Lower lobe of right lung (tissue), 2 donors: ENCODE measurements at places on chromosomes 12 and 14. TPM values are rescaled to one million over a fixed set of nuclear protein-coding genes. Genes with fewer than 3 reads are reported as not detected.

DNA sequence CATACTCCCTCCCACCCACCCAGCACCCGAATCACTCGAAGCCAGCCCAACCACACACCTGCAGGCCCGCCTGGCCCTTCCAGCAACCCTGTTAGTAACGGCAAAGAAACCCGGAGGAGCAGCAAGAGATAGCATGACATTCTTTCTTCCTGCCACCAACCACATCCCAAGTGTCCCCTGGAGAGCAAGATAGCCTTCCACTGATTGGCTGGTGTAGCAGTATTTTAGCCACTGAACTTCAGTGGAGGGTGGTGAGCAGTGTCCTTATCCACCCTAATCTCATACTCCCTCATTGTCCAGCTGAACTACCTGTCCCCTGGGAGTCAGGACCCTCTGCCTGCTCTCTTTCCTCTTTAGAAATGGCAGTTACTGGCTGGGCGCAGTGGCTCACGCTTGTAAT lies 769 bp upstream of the SLC39A5 start:
- no peak overlapping the region for H3K4me3 ChIP-seq
- H3K36me3 ChIP-seq = peaks cover 14% of the 10 kb centered on the region
- H3K27ac ChIP-seq = no peak overlapping the region
- no peaks in the 10 kb centered on the region for H3K27me3 ChIP-seq

- no peaks in the 10 kb centered on the region for H3K27me3 ChIP-seq
- H3K4me3 ChIP-seq = no peak overlapping the region
- no peak overlapping the region for H3K27ac ChIP-seq
- no peaks in the 10 kb centered on the region for H3K4me1 ChIP-seq
- no peak for DNase-seq
These were observed 56.1 kb downstream of the KCNJ8 start for GRCh38 chr12:21718403-21718802.

TRPV4 gene
- total RNA-seq = 7.7 TPM

DNA sequence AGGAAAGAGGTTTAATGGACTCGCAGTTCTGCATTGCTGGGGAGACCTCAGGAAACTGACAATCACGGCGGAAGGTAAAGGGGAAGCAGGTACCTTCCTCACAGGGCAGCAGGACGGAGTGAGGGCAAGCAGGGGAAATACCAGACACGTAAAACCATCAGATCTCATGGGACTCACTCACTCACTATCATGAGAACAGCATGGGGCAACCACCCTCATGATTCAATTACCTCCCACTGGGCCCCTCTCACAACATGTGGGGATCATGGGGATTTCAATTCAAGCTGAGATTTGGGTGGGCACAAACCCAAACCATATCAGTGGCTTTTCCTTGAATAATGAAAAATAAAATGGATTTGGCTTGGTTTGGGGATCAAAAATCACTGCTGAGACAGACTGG lies 380.5 kb downstream of the VRK1 start:
- no peaks in the 10 kb centered on the region for H3K36me3 ChIP-seq
- no peaks in the 10 kb centered on the region for H3K4me1 ChIP-seq
- no peak overlapping the region for H3K27ac ChIP-seq
- H3K4me3 ChIP-seq = no peak overlapping the region
- no peaks in the 10 kb centered on the region for H3K27me3 ChIP-seq

- no peaks in the 10 kb centered on the region for H3K27me3 ChIP-seq
- H3K36me3 ChIP-seq = no peaks in the 10 kb centered on the region
- no peak overlapping the region for H3K27ac ChIP-seq
- H3K4me3 ChIP-seq = no peak overlapping the region
These were observed 11.4 kb upstream of the BCAT1 start for GRCh38 chr12:24960222-24960855.

GRCh38 chr14:51370758-51371386 lies 130.8 kb downstream of the TMX1 start:
- no peaks in the 10 kb centered on the region for H3K27me3 ChIP-seq
- H3K27ac ChIP-seq = no peak overlapping the region
- no peaks in the 10 kb centered on the region for H3K36me3 ChIP-seq
- H3K4me3 ChIP-seq = no peak overlapping the region
- H3K4me1 ChIP-seq = no peaks in the 10 kb centered on the region

DNA sequence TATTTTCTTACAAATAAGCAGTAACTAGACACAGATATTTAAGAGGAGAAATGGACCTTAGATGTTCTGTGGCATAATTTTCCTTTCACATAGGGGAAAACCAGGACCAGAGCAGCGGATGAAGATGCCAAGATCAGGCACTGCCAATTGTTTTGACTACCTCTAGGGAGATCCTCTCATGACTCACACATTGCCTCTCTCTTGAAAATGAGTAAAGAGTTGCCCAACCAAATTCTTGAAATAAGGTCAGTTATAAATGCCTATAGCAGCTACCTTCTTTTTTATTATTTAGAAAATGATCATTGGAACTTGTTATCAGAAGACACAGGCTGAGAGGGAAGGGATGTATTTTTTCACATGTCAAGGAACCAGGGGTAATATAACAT lies 263.4 kb upstream of the PLEKHG7 start:
- no peak overlapping the region for H3K4me3 ChIP-seq
- no peaks in the 10 kb centered on the region for H3K36me3 ChIP-seq
- no peak for DNase-seq

- no peak overlapping the region for H3K4me3 ChIP-seq
- H3K27me3 ChIP-seq = no peaks in the 10 kb centered on the region
- H3K27ac ChIP-seq = no peak overlapping the region
These were observed 2.2 kb downstream of the ERH start for GRCh38 chr14:69395929-69396328.

LYZ gene
- total RNA-seq = 1,458 TPM

- H3K36me3 ChIP-seq = peaks cover 68% of the 10 kb centered on the region
- no peaks in the 10 kb centered on the region for H3K27me3 ChIP-seq
- H3K27ac ChIP-seq = peak overlapping the region; percentile 74
- DNase-seq = no peak
These were observed 14.2 kb downstream of the SEL1L start for GRCh38 chr14:81519200-81520011.

MORN3 gene
- 2.1 TPM for total RNA-seq

DNA sequence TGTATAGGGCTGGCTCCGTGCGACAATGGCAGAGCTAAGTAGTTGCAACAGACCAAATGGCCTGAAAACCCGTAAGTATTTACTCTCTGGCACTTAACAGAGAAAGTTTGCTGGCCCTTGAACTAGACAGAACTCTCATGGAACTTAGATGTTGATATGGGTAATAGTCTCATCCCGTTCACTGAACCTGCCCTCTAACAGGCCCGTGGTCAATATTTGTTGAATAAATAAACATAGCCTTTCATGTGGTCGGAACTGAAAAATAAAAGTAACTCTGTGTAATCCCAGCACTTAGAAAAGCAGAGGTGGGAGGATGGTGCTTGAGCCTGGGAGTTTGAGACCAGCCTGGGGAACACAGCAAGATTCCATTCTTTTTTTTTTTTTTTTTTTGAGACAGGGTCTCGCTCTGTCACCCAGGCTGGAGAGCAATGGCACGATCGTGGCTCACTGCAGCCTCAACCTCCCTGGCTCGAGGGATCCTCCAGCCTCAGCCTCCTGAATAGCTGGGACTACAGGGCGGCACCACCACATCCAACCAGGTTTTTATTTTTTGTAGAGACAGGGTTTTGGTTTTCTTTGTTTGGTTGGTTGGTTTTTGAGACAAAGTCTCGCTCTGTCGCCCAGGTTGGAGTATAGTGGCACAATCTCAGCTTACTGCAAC lies 29.7 kb downstream of the KDM2B start:
- H3K36me3 ChIP-seq = peaks cover 14% of the 10 kb centered on the region
- H3K27ac ChIP-seq = no peak overlapping the region
- no peak for DNase-seq
- H3K4me3 ChIP-seq = no peak overlapping the region

NXPH4 gene
- total RNA-seq = not detected

DNA sequence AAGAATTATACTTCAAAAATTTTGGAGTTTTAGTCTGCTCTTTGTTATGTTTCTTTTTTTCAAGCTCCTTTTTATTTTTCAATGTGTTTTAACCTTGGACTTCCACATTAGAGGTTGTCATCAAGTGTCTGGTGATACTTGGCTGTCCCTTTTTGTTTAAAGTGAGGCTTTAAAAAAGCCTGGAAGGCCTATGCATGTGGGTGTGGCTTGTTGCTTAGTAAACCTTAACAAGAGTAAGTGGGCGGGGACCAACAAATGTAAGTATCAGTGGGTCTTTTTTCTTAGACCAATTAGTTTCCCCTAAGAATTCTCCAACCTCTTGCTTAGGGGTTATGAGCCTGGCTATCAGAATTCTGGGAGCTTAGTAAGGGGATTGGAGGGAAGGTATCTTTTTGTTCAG lies 26.4 kb downstream of the HCFC2 start:
- no peaks in the 10 kb centered on the region for H3K27me3 ChIP-seq
- no peak overlapping the region for H3K4me3 ChIP-seq
- H3K27ac ChIP-seq = no peak overlapping the region
- peaks cover 84% of the 10 kb centered on the region for H3K36me3 ChIP-seq

GRCh38 chr14:28695109-28695508 lies 71.5 kb upstream of the FOXG1 start:
- DNase-seq = no peak
- no peaks in the 10 kb centered on the region for H3K27me3 ChIP-seq
- no peaks in the 10 kb centered on the region for H3K36me3 ChIP-seq
- no peak overlapping the region for H3K4me3 ChIP-seq
